ENCODE measurements at places on chromosomes 5 and 9.
A peak's percentile ranks its signal among the peaks of the same experiment; 100 is the strongest.

DNA sequence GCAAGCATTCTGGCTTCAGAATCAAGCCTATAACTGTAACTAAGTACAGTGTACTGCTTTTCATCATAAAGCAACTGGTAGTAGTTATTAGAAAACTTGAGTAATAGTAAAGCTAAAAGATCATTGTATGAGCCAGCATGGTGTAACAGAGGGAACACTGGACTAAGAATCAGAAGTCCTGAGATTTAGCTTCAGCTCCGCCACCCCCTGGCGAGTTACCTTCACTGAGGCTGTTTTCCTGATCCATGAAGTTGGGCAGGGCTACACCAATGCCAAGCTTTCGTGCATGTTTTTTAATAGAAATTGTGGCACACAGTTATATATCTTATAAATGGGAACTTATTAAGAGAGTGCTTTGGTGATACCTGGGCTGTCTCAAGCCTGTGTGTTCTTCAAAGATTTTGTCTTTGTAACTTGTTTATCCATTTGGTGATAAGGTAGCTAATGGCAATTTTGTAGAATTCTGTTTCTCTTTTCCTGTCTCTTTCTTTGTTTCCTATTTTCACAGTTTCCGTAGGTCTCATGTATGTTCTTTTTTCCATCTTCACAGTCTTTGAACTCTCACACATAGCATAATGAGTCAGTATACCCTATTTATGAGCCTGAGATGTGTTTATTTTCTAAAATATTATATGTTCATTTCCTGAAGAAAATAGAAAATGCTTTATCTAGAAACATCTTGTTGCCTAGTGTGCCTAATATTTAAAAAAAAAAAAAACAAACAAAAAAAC, 102.3 kb downstream of the GDNF start:
- no peak for DNase-seq

GRCh38 chr5:14153071-14153864, 10.1 kb downstream of the TRIO start:
- no peak for DNase-seq

- peak; percentile 17 for DNase-seq
Measured at GRCh38 chr9:89605465-89606048, 745 bp downstream of the GADD45G start.

DNA sequence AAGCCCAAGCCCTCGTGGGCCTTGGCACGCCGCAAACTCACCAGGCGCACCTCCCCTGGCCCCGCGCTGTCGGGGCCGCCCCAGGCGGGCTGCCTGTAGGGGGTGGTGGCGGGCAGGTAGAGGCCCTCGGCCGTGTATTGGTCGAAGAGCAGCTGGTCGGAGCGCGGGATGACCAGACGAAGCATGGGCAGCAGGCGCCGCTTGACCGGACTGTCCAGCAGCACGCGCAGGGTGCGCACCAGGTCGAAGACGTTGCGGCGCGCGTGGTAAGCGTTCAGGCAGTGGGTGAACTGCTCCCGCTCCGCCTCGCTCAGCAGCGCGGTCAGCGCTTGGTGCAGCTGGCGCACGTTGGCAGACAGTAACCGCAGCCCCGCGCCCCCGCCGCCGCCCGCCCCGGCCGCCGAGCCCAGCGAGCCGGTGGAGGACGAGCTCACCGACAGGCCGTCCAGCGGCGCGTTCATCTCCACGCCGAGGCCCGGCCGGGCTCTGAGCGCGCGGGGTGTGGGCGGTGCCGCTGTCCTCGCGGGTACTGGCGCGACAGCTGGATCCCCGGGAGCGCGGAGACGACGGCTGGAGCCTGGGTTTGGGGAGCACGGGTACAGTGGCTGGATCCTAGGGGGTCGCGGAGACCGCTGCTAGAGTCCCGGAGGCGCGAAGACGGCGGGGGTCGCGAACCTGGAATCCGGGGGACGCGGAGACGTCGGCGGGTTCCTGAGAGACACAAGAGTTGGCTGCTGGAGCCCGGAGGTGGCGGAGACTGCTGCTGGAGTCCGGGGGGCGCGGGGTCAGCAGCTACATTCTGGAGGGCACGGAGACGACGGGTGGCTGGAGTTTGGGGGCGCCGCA, 709 bp downstream of the WHRN start:
- no peak for DNase-seq

- DNase-seq: no peak
Measured at GRCh38 chr5:151154931-151155774, 2.4 kb downstream of the ANXA6 start.

Data from activated CD8-positive, alpha-beta memory T cell treated with anti-CD3 and anti-CD28 coated beads for 1 hour (primary cell).